Stimulated activated CD4-positive, alpha-beta T cell treated with anti-CD3 and anti-CD28 coated beads, Interleukin-12 subunit alpha, Interleukin-12 subunit beta, amount 100 ng/mL, for 48 hours (primary cell): ENCODE measurements at places on chromosomes 16 and 17.

DNA sequence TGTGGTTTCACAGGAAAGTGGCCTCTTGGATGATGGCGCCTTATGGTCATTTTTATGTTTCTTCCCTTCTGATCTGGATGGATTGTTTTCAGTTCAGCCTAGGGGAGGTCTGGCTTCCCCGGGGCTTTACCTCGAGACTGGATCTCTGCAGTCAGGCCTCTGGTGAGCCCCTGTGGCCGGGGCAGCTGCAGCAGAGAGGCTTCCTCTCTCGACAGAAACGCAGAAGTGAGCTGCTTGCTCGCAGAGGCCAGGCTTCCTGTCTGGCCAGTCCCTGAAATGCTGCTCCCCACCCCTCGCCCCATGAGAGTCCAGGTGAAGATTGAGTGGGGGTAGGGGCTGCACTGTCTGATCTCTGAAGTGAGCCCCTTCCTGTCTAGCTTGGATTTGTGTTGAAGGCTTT lies 44.0 kb downstream of the PLCG2 start:
- no peak for DNase-seq

DNA sequence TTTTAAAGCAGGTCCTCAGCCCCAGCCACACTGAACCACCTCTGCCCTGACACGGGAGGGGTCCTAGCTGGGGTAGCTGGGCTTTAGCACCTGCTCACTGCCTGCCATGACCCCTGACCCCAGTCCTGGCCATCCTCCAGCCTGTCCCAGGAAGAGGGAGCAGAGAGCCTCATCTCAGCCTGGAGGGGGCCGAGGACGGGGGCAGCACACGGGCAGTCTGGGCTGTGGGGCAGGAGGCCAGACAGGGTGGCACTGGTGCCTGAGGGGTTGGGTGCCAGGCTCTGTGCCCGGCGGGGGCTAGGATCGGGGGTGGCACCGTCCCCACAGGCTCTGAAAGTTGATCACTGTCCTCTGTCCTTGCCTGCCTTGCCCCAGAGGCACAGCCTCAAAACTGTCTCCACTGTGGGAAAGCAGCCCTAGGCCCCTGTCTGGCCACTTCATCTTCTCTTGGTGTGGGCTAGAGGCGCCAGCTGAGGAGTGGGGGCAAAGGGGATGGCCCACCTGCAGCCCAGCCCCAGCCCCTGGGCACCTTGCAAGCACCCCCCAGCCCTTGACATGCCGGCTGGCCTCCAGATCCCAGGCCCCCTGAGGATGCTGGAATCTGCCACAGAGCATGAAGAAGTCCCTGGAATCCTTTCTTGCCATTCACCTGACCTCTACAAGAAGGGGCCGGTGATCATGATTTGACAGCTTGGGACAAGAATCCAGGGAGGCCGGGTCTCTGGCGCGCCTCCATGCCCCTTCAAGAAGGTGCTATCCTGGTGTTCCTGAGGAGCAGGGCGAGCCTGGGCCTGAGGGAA lies 15.7 kb downstream of the ENDOV start:
- no peak for DNase-seq

DNA sequence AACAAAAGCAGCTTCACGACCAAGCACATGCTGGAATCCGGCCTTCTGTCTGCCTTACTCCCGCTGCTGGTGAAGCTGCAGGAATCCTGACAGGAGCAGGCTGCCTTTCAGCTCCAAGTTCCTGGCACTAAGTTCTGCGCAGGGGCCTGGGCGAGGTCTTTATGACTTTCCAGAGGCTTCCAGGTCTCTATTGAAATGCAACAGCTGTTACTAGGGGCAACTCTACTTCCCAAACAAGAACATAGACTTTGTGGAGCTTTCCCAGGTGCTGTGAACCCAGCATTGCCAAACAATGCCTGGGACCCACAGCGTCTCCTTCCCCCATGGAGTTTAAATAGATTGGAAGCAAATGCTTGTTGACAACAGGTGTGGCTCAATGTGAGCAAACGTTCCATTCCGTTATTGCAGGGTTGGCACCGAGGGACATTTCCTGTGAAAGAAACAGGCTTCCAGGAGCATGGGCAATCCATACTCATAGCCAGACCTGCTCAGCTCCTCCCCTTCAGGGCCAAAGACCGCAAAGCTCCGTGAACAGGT lies 156.0 kb downstream of the CDH13 start:
- DNase-seq, result no peak

- no peak for DNase-seq
Observed at GRCh38 chr16:88376835-88377726, 5.7 kb upstream of the ZNF469 start.

GRCh38 chr16:7209598-7209997 lies 123.0 kb upstream of the RBFOX1 start:
- DNase-seq, result no peak
